ENCODE measurements at places on chromosomes 11 and 22.

GRCh38 chr11:9574622-9575259, 1.3 kb downstream of the WEE1 start:
- DNase-seq = no peak

- DNase-seq = no peak
Observed at GRCh38 chr11:129728581-129728980, 87.1 kb upstream of the TMEM45B start.

- no peak for DNase-seq
Observed at GRCh38 chr11:78654071-78654470, 79.4 kb upstream of the NARS2 start.

DNA sequence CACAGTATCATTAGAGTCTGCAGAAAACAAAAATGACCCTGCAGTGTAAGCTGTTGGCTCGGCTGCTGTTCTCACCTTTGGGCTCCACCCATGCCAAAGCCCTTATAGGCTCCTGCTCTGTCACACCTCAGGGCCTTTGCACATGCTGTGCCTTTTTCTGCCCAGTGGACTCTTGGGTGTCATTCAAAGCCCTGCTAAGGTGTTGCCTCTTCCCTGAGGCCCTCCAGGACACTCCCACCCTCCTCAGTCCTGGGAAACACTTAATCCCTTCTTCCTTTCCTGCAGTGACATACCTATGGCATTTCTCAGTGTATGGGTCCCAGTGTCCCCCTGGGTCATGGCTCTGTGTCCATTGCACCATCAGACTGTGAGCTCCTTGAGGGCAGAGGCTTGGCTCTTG, 29.1 kb upstream of the CACNG2 start:
- no peak for DNase-seq

DNA sequence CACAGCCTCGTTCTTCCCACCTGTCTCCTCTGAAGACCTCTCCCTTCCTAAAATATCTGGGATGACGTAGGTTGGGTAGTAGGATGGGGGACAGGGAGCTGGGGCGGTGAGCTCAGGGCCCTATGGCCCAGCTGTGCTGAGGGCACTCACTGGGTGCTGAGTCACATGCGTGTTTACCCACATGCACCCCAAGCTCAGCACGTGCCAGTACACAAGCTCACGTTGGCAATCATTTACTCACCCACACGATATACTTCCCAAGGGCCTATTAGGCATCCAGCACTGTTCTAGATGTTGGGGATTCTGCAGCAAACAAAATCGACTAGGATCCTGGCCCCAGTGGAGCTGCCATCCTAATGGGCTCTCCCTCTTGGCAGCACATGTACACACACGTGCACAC, 28.7 kb downstream of the ARAP1 start:
- DNase-seq = no peak

DNA sequence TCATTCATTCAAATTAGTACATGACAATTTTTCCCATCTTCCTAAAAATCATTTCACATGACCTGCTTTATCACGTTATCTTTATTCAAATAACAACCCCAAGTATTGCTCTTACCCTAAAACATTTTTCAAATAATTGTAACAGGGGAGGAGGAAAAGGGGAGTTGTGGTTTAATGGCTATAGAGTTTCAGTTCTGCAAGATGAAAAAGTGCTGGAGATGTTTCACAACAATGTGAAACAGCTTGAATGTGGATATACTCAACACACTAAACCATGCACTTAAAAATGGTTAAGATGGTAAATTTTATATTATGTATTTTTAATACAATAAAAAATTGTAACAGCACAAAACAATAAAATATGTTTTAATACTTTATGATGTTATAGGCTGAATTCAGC, 161.6 kb upstream of the GUCY1A2 start:
- no peak for DNase-seq

DNA sequence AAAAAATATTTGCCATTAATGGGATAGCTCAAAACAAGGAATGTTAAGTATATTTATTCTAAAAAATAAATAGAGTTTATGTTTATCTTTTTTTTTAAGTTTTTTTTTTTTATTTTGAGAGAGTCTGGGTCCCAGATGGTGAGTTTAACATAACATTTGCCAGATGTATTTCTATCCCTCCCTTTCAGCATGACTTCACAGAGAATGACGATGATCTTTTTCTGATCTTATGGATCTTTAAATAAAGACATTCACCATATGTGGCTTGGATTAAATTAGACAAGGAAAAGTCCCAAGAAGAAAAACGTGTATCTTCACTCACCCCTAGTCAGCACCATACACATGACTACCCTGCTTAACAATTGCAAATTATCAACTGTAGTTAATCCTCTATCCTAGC, 839.8 kb upstream of the CNTN5 start:
- DNase-seq = no peak

GRCh38 chr22:25186140-25186539, 13.5 kb upstream of the CRYBB3 start:
- DNase-seq = no peak

DNA sequence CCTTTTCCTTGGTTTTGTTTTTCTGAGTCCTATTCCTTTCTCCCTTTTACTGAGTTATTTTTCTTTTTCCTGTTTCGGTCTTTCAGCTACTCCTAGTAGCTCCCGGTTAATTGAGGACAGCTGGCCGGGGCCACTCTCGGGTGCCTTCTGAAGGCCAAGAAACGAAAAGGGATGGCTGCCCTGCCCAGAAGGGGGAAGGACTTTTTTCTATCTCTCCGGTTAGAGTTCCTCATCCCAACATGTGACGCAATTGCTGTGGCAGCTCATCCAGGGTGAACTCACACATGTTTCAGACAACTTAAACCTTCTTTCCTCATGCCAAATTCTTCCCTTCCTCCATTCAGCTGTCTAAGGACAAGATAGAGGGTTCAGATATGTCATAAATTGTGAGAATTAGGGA, 83.6 kb downstream of the PIWIL4 start:
- DNase-seq = no peak

- no peak for DNase-seq
Observed at GRCh38 chr11:57357310-57357709, 19.2 kb downstream of the P2RX3 start.

DNA sequence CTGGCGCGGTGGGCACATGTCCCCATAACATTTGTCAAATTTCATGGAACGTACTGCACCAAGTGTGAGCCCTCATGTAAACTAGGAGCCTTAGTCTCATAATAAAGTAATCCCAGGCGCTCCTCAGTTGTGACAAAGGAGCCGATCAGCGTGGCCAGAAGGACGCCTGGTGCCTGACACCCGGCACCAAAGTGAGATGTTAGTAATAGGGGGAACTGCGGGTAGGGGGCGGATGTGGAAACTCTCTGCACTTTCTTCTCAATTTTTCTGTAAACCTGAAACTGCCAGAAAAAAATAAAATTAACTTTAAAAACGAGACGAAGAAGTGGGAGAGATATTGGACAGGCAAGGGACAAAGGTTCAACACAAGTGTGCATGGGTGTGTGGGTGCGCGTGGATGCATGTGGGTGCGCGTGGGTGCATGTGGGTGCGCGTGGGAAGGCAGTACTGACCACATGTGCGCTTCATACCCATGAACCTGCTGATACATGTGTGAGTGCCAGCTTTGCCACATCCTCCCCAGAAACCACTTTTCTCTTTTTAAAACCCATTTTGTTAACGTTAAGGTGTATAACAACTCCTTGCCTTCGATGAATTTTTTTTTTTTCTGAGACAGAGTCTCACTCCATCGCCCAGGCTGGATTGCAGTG, 55.4 kb upstream of the LINC01488 start:
- DNase-seq = no peak

- DNase-seq = no peak
Observed at GRCh38 chr22:19905347-19906276, 36.0 kb upstream of the COMT start.
